Gastrocnemius medialis (tissue), 4 donors: ENCODE measurements at places on chromosomes 16 and 17. TPM values are rescaled to one million over a fixed set of nuclear protein-coding genes. Genes with fewer than 3 reads are reported as not detected.

GRCh38 chr17:4163951-4164350, 21.0 kb downstream of the CYB5D2 start:
- DNase-seq, result peak; percentile 65

DNA sequence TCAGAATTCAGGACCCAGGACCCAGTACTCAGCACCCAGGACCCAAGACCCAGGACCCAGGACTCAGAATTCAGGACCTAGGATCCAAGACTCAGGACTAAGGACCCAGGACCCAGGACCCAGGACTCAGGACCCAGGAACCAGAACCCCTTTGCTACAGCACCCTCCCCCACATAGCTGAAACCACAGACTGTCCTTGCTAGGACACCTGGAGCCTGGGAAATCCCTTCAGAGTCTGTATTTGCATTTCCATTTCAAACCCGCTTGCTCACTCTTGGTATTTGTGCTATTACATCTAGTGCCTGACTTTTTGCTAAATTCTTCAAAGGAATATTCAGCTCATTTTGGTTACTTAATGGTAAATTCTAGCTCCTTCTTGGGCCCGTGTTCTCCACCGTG, 275.8 kb upstream of the MAF start:
- no peak for DNase-seq

The GPR142 gene
- total RNA-seq, result not detected

DNA sequence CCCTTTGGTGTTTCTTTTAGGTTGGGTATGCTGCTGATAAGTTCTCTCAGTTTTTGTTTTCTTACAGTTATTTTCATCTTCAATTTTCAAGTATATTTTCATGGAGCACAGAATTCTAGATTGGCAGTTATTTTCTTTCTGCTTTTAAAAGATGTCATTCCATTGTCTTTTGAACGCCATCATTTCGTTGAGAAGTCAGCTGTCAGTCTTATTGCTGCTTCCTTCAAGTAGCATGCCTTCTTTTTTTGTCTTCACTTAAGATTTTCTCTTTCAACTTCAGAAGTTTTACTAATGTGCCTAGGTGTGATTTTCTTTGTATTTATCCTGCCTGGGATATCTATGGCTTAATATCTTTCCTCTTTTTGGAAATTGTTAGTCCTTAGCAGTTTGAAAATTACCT, 262.2 kb upstream of the PMFBP1 start:
- no peak for DNase-seq

GRCh38 chr17:16440901-16441629, 25.7 kb downstream of the TRPV2 start:
- no peak for DNase-seq

GRCh38 chr17:26962255-26963162, 331.4 kb upstream of the WSB1 start:
- DNase-seq, result no peak

- DNase-seq, result no peak
These were observed 79.3 kb downstream of the EMP2 start for GRCh38 chr16:10501016-10501607.

DNA sequence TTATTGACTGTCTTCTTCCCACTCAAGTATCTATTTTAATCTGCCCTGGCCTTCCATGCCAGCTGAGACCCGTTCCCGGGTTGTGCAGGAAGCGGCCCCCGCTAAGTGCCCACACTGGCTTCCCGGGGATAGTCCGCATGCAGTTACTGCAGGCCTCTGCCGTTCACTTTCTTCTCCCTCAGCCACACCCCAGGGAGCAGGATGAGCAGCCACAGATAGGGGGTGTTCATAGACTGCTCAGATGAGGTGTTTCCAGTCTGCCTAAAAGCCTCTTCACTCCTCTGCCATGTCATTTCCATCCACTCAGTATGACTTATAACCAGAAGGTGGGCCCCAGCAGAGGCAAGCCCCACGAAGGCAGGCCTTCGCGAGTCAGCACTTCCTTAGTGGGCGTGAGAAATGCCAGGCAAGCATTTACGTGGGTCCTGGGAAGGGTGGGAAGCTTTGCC, 7.7 kb downstream of the MED9 start:
- no peak for DNase-seq

The SAMD14 gene
- total RNA-seq, result 0.31 TPM

GRCh38 chr17:8451933-8452614, 16.4 kb downstream of the NDEL1 start:
- no peak for DNase-seq

- peak; percentile 36 for DNase-seq
These were observed 424 bp downstream of the HOXB2 start for GRCh38 chr17:48544349-48545021.

- no peak for DNase-seq
These were observed 357.3 kb upstream of the XYLT1 start for GRCh38 chr16:17828012-17828411.
